ENCODE measurements at places on chromosomes 16 and 17.

DNA sequence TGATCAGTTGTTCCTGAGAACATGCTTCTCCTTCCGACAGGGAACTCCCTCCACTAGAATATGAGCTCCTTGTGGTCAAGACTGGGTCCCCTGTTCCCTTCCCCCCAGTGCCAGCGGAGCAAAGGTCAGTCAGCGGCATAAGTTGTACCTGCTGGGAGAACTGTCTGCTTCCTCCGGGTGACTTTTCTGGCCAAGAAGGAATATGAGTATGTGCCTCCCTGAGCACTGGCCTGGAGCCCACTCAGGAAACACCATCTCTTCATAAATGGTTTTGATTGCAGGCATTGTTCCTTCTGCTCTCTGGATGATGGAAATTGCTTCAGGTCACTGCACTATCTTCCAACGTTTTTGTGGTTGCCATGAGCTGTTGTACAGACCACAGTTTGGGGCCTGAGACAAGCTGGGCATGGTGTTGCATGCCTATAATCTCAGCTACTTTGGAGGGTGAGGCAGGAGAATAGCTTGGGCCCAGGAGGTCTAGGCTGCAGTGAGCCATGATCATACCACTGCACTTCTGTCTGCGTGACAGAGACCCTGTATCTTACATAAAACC, 2.9 kb upstream of the P4HB start:
- DNase-seq = no peak

DNA sequence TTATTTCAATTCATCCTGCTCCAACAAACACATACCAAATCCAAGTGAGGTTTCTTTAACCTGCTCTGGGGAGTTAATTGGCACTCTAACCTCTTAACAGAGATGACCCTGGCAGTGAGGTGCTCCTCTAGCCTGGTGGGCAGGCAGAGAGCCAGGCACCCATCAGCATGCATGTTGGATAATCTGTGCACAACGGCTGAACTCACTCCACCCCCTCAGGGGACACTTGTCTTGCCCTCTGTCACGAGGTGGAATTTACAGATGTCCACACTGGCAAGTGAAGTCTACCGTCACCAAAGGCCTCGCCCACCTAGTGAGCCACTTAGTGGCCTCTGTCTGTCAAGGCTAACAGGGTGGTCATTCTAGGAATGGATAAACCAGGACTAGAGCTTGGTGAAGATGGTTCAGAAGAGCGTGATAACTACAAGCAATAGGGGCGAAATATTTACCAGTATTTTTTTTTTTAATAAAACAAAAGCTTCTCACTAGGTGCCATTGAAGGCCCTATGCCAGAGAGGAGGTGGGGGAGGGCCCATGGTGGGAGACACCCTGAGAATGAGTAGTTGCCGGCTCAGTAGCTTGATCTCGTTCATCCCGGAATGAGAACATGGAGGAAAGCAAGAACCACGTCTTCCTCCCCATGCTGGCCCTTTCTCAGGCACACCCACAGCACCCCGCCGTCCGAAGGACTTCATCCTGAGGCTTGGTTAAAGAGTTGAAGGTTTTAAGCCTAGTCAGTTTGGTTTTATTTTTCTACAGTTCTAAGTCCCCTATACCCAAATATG, 25.2 kb downstream of the PLD6 start:
- DNase-seq = no peak

DNA sequence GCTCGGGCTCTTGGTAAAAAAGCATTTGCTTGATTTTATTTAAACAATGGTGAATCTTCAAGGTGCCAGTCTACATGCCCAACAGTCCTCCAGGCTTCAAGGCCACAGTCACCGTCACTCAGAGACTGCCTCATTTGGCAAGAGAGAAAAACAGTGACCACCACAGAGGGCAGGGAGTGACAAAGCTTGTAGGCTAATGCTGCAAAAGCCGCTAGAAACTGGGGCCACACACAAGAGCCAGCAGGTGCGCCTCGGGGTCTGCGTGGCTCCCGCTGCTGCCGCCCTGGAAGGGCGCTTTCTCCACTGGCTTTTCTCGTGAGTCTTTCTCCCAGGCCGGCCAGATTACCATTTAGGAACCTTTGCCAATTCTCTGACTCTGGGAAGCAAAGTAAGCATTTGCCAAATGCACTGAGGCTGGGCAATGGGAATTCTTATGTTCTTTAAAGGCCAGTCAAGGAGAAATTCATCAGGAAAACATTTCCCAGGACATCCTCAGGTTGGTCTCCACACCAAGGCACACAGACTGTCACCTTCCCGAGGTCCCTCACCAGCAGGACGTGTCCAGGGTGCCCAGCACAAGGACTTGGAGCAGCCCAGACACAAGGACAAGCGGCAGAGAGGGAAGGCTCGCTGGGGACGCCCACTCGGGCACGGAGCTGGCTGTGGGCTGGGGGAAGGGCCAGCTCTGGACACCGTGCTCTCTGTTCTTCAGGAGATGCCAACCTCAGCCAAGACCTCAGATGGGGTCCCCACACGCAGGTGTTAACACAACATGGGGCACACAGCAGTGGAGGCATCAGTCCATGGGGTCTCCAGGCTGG, 12.5 kb upstream of the C16orf95 start:
- no peak for DNase-seq

DNA sequence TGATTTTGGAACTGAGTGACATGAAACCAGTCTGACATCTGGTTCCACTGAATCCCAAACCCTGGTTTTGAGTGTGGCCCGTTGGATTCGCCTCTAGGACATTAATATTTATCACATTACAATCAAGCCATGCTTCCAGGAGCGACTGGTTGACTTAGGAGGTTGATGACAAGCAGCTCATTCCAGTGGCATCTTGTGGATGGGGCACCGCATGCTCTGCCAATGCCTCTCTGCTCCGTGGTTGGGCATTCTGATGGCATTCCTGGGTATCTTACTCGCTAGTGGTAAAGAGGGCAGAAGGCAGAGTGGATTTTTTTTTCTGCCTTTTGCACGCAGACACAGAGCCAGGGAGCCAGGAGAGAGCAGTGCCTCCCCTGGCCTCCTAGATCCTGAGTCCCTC, 31.4 kb downstream of the CACNG4 start:
- DNase-seq = no peak

- no peak for DNase-seq
Measured at GRCh38 chr16:50717091-50717490, 23.7 kb downstream of the NOD2 start.

DNA sequence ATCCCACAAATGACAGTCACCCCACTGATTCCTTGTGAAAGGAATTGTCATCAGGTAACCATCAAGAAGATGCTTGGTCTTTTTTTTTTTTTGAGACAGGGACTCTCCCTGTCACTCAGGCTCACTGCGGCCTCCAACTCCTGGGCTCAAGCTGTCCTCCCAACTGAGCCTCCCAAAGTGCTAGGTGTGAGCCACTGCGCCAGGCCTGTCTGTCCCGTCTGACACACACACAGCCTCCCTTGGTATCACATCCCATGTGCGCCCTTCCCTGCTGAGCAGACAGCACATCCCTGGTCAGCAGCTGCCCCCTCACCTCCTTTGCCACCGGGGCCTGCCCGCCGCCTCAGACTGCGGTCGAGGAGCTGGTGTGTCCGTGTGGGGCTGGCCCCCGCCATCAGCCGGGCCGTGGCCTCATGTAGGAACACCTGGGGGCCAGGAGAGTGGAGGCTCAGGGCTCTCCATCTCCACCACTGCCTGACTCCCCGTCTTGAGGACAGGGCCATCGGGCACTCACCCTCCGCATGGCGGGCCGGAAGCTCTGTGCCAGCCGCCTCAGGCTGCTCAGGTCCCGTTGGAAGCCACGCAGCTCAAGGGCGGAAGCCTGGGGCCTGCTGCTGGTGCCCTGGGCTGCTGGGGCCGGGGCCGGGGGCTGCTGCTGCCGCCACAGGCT, 23.6 kb downstream of the SREBF1 start:
- DNase-seq = no peak

- DNase-seq = no peak
Measured at GRCh38 chr16:85573045-85573695, 40.0 kb upstream of the GSE1 start.

DNA sequence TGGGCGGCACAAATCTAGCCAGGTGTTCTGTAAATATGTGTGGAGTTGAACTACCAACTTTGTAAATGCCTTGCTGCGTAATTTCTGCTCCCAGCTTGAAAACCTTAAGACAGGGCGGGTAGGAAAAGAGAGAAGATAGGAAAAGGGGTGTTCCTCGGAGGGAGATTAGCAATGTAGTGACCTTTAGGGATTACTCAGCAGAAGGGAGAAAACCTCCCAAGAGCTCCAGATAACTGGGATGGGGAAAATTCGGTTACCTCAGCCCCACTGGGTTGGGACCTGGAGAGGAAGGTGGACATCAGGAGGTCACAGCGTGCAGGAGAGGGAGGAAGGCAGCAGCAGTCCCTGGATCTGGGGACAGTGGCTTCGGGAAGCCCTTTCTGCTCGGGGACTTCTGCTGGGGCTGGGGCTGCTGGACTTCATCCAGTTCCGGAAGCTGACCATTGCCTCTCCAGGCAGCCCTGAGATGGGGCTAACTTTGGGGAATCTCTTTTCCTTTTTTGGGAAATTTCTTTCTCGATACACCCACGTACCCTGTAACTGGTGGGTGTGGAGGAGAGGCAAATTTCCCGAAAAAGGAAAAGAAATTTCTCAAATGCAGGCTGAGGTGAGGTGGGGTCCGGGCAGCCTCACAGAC, 39.2 kb downstream of the MPRIP start:
- DNase-seq = no peak

DNA sequence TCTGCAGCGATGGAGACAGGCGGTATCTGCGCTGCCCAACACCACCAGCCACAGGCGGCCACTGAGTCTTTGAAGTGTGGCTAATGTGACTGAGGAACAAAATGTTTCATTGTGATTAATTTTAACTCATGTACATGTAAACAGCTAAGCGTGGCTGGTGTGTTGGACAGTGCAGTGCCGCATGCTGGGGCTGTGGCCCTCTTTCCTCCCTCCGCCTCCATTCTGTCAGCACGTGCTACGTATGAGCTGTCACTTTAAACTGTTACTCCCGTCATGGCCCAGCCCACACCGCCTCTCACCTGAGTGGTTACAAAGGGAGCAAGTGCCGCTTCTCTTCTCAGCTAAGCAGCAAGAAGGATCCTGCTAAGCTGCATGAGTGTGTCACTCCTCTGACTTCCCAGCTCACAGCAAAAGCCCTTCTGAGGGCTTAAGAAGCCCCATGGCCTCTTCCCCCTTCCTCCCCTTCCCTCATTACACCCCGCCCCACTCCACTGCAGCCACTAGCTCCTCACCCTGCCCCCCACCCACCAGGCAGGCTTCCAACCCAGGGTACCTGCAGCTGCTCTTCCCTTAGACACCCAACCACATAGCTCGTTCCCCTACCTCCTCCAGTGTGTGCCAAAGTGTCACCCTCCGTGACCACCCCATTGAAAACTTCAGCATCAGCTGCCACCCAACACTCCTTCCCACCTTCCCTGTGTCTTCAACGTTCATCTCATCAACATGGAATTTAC, 15.0 kb downstream of the HASPIN start:
- DNase-seq = no peak

Measured in brain microvascular endothelial cell (primary cell).